Stimulated activated CD4-positive, alpha-beta T cell treated with anti-CD3 and anti-CD28 coated beads, Interleukin-1b, Interleukin-23, amount 100 ng/mL, for 1 hour (primary cell): ENCODE measurements at places on chromosomes 1 and 21.

DNA sequence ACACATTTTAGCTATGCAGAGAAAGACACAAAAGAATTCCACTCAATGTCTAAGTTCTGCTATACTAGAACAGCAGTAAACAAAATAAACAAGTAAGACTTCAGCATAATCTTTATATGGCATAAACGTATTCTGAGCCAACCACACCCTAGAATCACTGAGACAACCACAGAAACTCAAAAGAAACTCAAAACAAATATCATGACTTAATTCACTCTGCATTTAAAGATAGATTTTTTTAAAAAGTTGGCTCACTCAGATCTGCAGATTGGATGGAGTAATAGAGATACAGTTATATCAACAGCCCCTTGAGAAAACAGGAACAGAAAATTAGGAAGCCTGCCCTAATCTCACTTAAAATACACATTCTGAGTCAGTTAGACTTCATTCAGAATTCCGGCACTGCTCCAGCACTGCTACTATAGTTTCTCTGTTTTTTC lies 95.0 kb downstream of the COL24A1 start:
- no peak for DNase-seq

DNA sequence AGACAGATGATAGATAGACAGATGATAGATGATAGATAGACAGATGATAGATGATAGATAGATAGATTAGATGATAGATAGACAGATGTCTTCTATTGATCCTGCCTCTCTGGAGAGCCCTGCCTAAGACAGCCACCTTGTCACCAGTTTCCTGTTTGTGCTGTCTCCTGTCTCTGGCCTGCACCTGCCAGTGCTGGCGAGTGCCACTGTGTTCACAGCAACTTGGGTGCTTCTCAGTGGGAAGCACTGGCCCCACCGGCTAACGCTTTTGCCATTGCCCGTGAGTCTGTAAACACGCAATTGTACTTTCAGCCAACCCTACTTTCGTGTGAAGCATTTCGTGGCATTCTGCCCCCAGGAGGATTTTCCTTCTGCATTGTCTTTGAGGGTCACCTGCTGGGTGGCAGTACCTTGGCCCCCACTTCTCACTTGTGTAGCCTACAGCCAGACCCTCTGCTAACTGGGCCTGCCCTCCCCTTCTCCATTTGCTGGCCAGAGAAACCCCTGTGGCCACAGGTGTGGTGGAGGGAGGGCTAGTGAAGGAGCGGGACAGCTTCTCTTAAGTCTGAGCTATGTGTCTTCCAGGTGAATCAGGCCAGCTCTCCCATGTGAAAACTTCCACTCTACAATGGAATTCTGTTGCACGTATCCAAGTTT lies 23.4 kb upstream of the PDE9A start:
- no peak for DNase-seq

DNA sequence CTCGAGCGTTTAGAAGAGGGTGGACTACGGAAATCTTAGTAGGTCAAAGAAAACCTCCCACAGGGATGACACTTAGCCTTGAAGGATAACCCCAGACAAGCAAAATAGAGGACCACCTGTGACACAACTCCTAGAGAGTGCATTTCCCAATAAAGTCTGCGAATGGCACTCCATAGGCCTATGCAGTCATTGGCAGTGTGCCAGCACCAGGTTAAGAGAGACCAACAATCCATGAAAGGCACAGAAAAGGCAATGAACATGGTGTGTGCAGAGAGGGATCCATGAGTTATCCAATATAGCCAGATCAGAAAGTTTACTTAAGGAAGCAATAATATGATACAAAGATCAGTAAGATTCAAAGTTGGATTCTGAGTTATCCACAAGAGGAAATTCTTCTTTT lies 45.2 kb upstream of the FMO2 start:
- no peak for DNase-seq

DNA sequence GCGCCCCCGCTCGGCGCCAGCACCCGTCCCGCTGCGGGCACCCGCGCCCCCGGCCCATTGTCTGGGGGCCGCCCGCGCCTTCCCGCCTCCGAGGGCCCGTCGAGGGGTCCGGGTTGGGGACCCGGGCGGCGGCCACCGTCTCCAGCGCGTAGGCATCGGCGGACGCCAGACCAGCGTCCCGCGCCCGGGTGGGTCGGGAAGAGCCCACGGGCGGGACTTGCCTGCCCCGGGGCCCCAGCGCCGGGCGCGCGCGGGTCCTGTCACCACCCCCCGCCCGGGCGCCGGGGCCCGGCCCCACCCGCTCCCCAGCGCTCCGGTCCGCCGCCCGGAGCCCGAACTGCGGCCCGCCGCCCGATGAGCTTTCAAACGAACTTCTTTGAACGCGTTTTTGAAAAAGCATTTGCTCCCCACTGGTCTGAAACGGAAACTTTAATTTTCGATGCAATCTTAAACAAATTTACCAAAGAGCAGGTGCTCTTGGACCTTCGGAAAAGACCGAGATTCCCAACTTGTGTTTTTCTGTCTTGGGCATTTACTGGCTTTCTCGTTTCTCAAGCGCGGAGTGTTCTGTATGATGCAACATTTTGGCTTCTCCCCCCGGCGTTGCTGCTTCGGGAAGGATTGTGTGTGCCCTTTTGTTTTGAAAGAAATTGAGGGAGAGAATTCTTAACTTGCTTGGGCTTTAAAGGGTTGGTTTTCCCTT lies 615 bp downstream of the CLIC4 start:
- DNase-seq = no peak

DNA sequence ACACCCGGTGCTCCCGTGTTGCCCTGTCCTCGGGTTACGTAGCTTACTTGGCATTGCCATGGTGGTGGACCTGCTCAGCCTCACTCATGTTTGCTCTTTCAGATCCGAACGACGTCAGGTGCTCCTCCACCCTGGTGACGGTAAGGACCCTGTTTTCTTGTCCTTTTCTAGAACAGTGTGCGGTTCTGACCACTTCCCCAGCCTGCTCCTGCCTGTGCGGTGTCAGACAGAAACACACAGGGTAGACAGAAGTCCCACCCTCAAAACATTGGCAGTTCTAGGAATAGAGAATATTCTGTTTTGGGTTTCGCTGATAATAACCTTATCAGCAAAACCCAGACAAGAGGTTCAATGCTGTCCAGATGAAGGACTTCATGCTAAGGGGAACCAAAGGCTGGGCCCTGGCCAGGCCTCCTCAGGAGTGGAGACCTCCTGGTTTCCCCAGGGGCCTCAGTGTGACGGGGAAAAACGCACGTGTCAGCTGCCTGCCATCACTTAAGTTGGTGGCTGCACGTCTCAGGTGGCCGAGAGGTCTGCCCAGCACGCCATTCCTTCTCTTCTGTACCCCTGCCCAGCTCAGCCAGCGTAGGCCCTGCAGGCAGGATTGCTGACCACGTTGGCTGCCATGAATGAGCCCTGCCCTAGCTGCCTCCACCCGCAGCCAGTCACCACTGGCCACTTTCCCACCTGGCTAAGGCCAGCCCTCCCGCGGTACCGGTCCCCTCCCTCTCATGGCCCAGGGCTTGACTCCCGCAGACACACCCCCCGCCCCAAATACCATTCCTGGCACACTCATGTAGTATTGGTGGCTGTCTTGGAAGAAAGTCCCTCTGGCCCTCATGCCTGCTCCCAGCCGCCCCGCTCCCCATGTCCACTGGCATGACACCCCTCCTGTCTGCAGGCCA lies 33.6 kb downstream of the SLC37A1 start:
- no peak for DNase-seq

DNA sequence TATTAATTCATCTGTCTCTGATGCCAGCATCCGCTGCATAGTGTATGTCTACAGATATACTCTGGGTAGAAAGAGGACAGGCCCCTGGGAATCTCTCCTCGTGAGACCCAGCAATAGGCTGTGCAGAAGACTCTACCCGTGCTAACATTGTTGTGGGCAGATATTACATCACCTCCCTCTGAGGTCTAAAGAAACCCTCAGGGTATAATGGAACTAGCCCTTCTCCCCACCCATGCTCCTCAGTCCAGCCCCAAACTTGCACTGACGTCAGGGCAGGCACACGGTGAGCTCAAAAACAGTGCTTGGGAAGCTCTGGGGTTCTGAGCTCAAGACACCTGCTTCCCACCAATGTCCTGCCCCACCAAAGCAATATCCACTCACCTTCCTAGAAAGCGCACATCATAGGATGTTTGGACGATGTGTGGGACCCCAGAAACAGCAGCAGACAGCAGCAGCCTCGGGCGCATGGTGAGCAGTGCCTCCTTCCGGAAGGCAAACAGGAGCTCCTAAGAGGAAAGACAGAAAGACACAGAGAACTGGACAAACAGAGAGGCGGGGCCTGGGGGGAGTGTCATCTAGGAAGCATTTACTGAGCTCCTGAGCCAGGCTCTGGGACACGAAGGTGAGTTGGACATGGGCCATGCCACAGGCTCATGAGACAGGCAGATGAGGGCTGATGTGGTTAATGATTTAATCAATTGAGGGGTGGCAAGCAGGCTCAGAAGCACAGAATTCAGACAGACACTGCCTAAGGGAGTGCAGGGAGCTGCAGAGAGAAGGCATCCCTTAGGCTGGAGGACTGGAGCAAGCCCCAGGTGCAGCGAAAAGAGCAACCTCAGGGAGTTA lies 4.8 kb downstream of the OVGP1 start:
- DNase-seq = no peak

DNA sequence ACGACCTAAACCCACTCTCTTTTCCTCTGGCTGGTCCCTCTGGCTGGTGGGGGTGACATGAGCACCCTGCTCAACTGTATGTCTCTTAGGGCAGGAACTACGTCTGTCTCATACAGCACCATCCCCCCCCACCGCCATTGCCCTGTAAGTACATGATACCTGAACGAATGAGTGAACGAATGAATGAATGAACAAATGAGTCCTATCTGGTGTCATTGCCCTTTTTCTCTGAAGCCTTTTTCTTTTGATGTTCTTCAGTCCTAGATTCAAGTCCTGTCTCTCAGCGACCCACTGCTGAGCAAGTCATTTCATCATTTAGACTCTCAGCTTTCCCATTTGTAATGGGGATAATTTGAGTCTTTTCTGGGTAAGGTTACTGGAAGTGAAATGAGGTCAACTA lies 10.8 kb downstream of the MATN1 start:
- no peak for DNase-seq

- DNase-seq = no peak
These were observed 54.9 kb upstream of the S1PR1 start for GRCh38 chr1:101181930-101182329.

GRCh38 chr1:48906729-48907128 lies 130.0 kb upstream of the BEND5 start:
- DNase-seq = no peak

GRCh38 chr1:174995916-174996315 lies 3.8 kb upstream of the CACYBP start:
- no peak for DNase-seq

DNA sequence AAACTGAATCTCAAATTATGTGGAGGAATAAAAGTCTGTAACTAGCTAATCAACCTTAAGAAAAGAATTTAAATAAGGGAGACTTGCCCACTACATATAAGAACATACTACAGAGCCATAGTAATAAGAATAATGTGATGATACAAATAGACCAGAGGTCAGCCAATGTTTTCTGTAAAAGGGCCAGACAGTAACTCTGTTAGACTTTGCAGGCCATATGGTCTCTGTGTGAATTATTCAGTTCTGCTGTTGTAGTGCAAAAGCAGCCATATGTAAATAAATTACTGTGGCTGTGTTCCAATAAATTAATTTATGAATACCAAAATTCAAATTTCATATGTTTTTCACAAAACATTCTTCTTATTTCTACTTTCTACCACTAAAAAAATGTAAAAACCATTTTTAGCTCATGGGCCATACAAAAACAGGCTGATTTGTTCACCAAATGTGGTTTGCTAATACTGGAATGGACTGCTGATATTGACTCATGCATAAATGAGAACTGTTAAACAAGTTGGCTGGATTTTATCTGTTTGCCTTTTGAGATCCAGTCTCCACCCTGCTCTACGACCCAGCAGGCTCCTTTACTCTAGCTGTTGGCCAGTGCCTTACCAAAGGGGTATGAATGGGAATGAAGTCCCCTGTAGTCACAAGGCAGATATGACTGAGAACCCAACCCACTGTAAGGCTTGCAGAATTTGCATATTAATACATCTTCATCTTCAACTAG lies 98.2 kb upstream of the ZNHIT6 start:
- no peak for DNase-seq

DNA sequence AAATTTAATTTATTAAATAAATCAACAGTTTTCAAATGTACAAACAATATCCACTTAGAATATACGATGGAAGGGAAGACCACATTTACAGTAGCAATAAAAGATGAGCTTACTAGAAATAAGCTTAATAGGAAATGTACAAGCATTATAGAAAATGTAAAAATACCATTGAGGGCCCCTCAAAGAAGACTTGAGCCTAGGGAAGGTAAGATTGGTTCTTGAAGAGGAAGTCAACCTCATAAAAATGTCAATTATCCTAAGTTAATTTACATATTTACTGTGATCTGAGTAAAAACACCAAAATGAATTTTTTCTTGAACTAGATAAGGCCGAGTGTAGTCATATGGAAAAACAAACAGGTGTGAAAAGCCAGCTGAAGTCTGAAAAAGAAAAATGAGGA lies 39.7 kb upstream of the TRIM67 start:
- no peak for DNase-seq

DNA sequence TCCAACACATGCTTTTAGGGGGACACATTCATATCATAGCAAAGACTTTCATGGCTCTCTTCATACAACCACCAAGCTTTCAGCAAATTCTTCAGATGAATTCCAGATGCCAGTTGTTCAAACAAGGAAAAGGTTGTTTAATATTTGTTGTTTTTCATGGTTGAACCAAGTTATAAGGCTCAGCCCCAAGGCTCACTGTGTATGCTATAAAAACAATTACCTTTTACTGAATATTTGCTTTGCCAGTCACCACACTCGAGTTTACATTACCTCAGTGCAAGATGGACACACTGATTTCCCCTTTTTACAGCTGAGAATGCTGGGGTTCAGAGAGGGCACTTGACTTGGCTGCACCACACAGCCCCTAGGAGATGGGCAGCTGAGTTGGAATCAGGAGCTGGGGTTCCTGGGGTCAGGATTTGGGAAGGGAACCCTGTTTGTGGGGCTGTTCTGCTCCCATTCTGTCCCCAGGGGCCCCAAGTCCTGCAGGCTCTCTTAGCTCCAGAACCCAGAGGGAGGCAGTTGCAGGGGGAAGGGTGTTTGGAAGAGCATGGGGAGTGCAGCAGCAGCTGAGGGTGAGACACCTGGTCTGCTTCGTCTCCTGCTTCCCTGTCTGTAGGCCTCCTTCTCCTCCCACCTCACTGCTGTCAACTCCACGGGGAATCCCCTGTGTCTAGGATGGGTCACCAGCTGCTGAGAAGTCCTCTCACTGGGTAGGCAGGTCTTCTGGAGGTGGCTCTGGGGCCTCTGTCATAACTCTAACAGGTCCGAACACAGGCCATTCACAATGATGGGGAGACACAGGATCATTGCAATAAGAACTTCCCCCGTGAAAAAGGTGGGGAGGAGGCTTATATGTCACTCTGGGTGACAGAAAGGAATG lies 12.8 kb upstream of the TMPRSS2 start:
- no peak for DNase-seq
